ENCODE measurements at places on chromosomes 12 and 14. TPM values are rescaled to one million over a fixed set of nuclear protein-coding genes. Genes with fewer than 3 reads are reported as not detected.

The TPH2 gene
- total RNA-seq = not detected

The TMEM132C gene
- not detected for total RNA-seq

The ALKBH1 gene
- total RNA-seq = 17.0 TPM

The LDHB gene
- 1,511 TPM for total RNA-seq

The DBX2 gene
- not detected for total RNA-seq

The DNAH10 gene
- 0.35 TPM for total RNA-seq

The CELA1 gene
- total RNA-seq = not detected

The ANO2 gene
- not detected for total RNA-seq

The OR4K14 gene
- not detected for total RNA-seq

The DACT1 gene
- total RNA-seq = 0.44 TPM

The SLC6A15 gene
- total RNA-seq = 1.9 TPM

The VDR gene
- 3.6 TPM for total RNA-seq

The RILPL1 gene
- 8.6 TPM for total RNA-seq

The DIP2B gene
- 15.0 TPM for total RNA-seq

The TPI1 gene
- total RNA-seq = 1,427 TPM

The TMX1 gene
- total RNA-seq = 40.0 TPM

The C12orf42 gene
- not detected for total RNA-seq

The ACSS3 gene
- total RNA-seq = not detected

The C14orf39 gene
- not detected for total RNA-seq

The LAG3 gene
- total RNA-seq = 1.1 TPM

The DCN gene
- total RNA-seq = not detected

The NRL gene
- total RNA-seq = 1.2 TPM

The ENDOU gene
- not detected for total RNA-seq

The SLC6A12 gene
- 1.3 TPM for total RNA-seq

The TOMM20L gene
- not detected for total RNA-seq

The FGF6 gene
- not detected for total RNA-seq

The ARF3 gene
- total RNA-seq = 162 TPM

The ERBB3 gene
- 1.3 TPM for total RNA-seq

The KRT2 gene
- not detected for total RNA-seq

The RNASE7 gene
- not detected for total RNA-seq

The KMT2D gene
- 37.9 TPM for total RNA-seq

The TAS2R9 gene
- not detected for total RNA-seq

The TGM1 gene
- total RNA-seq = 1.0 TPM

The CIDEB gene
- 0.19 TPM for total RNA-seq
